ENCODE measurements at places on chromosomes 5 and 9.

GRCh38 chr5:33713136-33713765 lies 178.5 kb downstream of the ADAMTS12 start:
- no peak for DNase-seq

DNA sequence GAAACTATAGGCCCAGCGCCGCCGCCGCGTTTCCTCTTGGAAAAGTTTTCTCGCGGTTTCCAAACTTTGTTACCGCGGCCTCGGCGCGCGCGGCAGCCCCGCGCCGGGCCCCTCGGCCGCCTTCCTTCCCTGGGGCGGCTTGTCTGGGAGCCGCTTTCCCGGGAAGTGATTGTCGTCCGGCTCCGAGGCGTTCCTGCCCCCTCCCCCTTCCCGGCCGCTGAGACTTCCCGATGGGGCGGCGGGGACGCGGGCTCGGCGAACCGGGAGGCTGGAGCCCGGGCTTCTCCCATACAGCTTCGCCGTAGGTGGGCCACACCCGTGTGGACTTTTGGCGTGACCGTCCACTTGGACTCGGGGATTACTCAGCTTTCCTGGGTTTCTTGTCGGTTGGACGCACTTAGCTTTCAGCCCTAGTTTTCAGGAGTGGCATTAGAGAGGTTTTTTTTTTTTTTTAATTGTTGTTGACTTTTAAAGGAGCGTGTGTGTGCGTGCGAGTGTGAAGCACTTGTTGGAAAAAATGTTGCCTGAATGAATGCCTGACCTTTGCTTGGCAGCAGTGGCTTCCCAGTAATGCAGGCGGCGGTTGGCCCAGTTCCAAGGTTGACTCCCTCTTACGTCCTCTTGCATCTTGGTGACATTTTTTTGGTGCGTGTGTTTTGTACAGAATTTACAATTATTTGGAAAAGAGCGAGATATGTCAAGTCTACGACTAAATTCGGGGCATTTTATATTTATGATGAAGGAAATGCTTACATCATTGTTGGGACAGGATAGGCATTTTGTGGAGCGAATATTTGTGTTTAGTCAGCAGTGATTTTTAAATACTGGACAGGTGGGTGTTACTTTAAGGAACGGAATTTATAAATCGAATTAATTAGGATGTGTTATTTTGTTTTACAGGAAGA lies 821 bp downstream of the CTNNA1 start:
- DNase-seq: no peak

GRCh38 chr5:90020575-90021538 lies 388.7 kb downstream of the CETN3 start:
- DNase-seq: no peak

- DNase-seq: no peak
Observed at GRCh38 chr9:33293782-33294181, 3.5 kb downstream of the NFX1 start.

GRCh38 chr5:128681764-128682592 lies 143.9 kb upstream of the FBN2 start:
- DNase-seq: no peak

DNA sequence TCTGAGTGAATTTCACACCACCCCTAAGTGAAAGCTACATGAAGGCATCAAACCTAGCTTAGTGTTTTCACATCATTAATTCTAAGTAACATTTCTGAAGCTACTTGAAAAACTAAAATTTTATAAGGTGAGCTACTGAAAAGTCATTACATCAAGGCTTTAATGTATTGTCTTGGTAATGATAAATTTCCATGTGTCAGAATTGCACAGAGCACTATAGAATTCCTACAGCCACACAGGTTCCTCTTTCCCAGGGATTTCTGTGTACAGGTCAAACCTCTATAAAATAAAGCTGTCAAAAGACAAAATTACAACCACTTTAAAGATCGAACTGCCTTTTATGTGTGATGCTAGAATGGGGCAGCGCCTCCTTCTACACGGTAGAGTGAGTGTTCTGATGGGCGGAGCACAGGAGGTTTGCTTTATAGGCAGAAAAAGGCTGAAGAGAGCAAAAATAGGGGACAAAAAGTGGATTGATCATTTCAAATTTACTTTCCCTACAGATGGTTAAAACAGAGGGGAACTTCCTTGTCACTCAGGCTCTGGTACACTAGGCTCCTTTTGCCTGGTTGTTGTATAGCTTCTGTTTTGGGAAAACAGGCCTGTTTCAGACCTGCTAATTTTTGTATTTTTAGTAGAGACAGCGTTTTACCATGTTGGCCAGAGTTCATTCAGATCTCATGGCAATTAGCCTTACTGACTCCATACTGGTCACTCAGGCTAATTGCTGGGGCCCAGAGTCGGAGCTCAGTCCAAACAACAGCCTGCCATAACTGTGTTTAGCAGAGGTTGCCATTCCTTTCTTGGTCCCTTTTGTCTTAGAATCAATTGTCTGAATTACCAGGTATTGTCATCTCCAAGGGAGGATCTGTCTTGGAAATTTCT lies 102.5 kb upstream of the BASP1 start:
- DNase-seq: no peak

DNA sequence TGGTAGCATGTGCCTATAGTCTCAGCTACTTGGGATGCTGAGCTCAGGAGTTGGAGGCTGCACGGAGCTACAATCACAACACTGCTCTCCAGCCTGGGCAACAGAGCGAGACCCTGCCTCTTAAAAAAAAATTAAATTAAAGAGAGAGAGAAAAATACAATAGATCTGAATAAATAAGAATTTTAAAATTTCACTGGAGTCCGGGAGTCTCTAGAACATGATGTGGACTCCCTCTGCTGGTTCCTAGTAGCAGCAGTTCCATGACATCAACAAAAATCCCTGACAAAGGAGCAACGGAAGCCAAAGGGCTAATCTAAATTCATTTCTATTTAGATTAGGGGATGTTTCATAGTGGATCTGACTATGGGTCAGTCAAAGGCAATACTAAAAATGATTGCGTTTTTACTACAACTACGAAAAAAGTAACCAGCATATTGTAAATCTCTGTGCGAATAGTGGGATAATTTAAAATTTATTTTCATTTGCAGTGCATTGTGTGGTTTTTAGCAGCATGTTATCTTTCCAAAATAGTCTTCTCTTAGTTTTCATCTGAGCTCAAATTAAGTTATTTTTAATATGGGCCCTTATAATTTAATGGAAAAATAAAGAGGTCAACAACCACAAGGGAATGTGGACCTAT lies 6.7 kb downstream of the INIP start:
- DNase-seq: no peak

- no peak for DNase-seq
Observed at GRCh38 chr5:80686757-80687156, 32.0 kb upstream of the DHFR start.

- DNase-seq: no peak
Observed at GRCh38 chr5:69492391-69492922, at the start of gene OCLN. Gene OCLN (plus strand): TSS chr5:69492790. CDS start chr5:69504245, 11,455 bp downstream.

GRCh38 chr9:129237803-129238202 lies 59.7 kb upstream of the IER5L start:
- DNase-seq: no peak

DNA sequence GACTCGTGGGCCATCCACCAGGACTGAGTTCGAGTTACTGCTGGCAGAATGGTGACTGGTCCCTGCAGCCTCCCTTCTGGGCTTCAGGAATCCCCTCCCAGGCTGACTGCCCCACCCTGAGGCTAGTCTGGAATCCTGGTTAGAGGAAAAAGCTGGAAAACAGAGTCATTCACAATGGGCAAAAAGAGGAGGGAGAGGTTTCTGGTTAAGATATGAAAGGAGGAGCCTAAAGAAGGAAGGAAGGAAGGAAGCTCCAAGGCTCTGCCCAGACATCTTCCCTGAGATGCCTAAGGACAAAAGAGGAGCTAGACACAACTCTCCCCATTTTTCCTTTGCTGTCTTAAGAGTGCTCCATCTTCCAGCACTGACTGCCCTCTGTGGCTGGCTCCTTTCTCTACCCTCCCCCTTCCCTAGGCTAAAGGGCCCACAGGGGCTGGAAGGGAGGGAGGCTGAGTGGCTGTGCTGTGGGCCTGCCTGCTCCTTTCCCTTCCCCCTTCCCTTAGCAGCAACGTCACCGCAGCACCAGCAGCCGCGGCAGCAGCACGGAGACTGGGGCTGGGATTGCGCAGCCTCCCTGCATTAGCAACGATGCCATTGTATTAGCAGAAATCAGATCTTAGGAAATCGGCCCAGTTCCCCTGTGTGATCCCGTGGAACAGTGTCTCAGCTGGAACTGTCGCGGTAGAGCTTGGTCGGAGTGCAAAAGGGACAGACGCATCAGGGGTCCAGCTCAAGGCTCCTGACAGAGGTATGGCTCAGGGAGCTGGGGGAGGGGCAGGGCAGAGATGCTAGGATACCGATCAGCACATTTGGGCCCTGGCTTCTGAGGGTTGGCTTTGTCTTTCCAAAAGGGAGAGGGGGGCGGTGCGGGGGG lies 48.7 kb downstream of the RUSC2 start:
- no peak for DNase-seq

DNA sequence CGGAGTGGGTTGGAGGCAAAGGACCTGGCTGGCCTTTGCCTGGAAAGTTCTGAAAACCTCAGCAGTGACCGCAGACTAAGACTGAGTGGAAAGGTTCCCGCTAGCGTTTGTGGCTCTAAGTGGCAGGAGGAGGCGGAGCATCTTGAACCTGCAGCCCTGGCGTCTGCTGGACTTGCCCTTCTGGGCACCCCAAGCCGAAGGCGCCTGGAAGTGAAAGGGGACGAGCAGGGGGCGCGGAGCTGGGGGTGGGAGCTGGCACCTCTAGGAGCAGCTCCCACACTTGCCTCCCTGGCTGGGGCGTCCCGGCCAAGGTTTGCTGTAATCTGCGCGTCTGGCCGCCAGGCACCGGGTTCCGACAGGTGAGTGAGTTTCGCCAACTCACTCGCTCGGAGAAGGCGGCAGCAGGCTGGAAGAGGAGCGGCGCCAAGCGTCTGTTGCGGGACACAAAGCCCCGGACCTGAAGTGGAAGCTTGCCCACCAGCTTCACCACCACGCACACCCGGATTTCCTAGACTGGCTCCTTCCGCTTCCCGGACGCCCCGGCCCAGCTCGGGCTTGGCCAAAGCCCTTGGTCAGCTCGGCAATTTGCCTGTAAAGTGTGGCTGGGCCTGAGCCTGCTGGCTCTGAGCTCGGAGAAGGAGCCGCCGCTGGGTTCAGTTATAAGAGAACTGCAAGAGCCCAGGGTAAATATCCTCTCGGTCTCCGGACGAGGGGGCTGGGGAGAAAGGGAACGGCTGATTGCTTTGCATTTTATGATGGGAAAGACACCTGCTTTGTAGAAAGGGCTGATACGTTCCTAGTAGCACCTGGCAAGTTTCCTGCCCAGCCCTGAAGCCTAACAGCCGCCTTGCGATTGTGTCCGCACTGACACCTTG lies at the start of gene GNA14:
TSS of gene GNA14 (minus strand) at position 89 of the 875 bp plus-strand sequence. CDS start 529 bp downstream, outside the sequence.
- no peak for DNase-seq

GRCh38 chr5:123398058-123398733 lies 25.0 kb downstream of the CEP120 start:
- no peak for DNase-seq

DNA sequence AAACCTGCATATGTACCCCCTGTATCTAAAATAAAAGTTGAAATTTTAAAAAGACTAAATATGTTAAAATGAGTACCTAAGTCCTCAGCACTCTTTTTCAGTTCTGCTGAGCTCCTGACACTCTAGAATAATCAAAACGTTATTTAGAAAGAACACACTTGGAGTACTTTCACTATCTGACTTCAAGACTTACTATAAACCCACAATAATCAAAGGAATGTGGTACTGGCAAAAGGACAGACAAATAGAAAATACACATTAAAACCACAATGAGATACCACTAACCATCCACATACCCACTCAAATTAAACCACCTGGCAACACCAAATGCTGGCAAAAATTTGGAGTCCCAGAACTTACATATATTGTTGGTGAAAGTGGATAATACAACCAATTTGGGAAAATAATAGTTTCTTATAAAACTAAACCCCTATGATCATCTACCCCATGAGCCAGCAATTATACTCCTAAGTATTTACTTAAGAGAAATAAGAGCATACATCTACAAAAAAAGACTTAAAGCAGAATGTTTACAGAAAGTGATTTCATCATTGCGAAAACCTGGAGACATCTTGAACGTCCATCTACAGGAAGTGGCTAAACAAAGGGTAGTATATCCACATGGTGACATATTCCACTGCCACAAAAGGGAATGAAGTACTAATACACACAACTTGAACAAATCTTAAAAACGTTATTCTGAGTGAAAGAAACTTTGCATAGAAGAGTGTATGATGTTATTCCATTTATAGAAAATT lies 12.8 kb upstream of the PRSS3 start:
- no peak for DNase-seq

GRCh38 chr5:96410013-96410412 lies 23.0 kb downstream of the PCSK1 start:
- DNase-seq: no peak

DNA sequence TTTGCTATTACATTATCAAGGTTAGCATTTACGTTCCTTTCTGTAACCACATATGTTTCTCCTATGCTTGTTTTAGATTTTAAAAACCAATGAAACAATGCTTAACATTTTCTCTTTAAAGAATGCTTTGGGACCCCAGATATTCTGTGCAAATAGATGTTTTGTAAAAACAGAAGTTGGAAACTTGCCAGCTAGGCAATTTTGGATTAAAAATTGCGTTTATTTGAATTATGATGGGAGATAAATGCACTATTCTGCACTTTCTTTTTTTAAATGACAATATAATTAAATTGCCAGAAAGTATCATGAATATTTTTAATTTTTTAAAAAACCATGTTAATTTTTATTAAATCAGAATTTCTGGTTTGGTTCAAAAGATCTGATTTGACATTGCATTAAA lies 81.6 kb downstream of the MACIR start:
- DNase-seq: no peak

- DNase-seq: no peak
Observed at GRCh38 chr5:26763215-26763614, 275.2 kb downstream of the CDH9 start.

GRCh38 chr9:93587651-93588347 lies 11.4 kb downstream of the PHF2 start:
- no peak for DNase-seq

- peak; percentile 48 for DNase-seq
Observed at GRCh38 chr5:95631991-95632675, 12.2 kb downstream of the GPR150 start.

- peak; percentile 30 for DNase-seq
Observed at GRCh38 chr5:40486437-40487275, 193.1 kb upstream of the PTGER4 start.

DNA sequence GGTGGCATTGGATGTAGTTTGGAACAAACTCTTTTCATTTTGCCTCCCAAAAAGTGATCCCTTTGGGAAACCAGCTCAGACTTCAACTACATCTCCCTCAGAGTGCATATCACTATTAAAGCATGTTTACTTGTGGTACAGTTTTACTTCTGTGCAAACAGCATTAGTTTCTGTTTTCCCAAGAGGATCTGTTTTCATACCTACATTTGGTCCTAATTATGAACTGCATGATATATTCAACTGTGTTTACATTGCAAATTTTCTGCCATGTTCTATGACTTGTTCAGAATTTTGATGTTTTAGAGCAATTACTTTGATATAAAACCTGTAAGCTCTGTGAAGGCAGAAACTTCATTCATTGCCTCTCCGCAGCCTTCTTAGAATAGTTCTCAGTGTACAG lies 681.5 kb upstream of the ACO1 start:
- no peak for DNase-seq
